ENCODE measurements at places on chromosomes 12 and 14. TPM values are rescaled to one million over a fixed set of nuclear protein-coding genes. Genes with fewer than 3 reads are reported as not detected.

DLK1 gene
- total RNA-seq = 52.3 TPM

AGAP2 gene
- total RNA-seq = 7.8 TPM

NAV3 gene
- total RNA-seq = 2.6 TPM

GLTP gene
- 23.3 TPM for total RNA-seq

PRMT5 gene
- total RNA-seq = 48.7 TPM

OTUB2 gene
- 0.35 TPM for total RNA-seq

MUCL1 gene
- not detected for total RNA-seq

CCDC175 gene
- total RNA-seq = not detected

IL31 gene
- not detected for total RNA-seq

PROX2 gene
- total RNA-seq = not detected

INHBC gene
- total RNA-seq = not detected

AMN gene
- total RNA-seq = 0.14 TPM

PTCSC3 gene
- not detected for total RNA-seq

SPTB gene
- total RNA-seq = 79.4 TPM

SMCO2 gene
- not detected for total RNA-seq

RASAL1 gene
- total RNA-seq = not detected

SLC38A1 gene
- 140 TPM for total RNA-seq

DNA sequence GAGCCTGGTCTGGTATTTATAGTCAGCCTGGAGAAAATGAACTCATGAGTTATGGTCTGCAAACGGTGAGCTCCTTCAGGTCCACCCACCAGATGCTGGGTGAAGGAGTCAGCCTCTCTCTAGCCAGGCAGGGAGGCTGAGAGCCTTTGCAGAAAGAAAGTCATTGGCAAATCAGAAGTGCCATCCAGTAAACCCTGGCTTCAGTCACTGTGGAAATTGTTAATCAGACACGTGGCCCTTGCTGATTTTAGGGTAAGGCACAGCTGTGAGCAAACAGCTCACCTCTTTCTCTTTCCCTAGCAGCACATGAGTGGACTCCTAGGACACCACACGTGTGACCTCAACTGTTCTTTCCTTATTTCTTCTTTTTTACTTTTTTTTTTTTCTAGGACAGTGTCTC, 44.9 kb downstream of the CHST11 start:
- no peak for DNase-seq

DNA sequence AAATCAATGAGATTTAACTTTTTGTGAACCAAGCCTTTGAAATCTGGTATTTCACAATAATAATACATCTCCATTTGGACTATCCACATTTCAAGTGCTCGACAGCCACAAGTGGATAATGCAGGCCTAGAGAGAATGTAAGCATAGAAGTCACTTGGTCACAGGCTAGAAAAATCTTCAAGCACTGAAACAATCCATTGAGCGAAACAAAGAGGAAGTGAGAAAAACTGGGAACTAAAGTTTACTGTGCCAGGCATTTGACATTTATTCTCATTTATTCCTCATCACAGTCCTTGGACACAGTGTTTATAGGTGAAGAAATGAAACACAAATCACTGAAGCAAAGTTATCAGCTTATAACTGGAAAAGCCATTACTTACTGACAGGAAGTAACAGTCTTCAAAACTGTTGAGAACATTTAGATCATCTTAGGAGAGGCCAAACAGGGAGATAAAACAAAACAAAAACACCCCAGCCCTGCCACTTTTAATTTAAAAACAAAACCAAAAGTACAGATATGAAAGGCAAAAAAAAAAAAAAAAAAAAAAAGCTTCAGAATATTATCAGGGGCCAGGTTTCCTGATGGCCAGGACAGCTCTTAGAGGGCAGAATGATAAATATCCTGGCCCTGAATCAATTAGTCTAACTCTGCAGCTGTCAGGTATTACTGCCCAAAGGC, 29.2 kb downstream of the GNS start:
- no peak for DNase-seq

DNA sequence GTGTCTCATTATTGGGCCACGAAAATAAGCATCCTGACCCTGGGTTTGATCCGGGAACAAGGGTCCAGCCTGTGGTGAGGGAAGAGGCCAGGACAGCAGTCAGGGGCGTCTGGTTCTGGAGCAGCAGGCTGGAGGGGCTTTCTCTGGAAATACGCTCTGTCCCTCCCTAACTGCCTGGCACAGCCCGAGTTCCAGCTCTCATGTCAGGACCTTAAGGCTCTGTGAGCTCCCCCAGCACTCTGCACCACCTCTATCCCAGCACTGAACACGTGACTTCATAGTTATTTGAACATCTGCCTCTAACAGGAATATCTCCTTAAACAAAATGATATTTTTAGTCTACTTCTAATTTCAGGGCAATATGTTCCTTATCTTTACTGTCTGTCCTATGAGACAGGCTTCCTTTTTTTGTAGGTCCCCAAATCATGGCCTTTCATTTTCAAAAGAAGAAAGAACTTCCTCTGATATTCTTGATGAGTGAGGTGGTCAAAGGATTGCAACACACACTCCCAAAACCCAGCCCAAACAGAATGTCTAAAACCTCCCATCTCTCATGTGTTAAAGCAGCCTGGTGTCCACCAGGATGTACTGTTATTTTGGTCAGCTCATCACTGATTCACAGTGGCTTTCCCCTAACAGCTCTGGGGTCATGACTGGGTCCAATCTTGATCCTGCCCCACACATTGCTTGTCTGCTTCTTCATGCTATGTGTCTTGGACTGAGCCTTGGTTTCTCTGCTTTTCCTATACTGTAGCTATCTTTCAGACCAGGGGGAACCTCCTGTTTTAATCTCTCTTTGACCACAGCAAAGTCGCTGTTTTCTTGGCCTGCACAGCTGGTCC, 9.7 kb downstream of the AQP6 start:
- no peak for DNase-seq

GRCh38 chr12:12896260-12896659, 4.9 kb downstream of the GPRC5A start:
- no peak for DNase-seq

- DNase-seq = peak; percentile 78
These were observed 95.6 kb downstream of the GAS2L3 start for GRCh38 chr12:100668945-100669536.

DNA sequence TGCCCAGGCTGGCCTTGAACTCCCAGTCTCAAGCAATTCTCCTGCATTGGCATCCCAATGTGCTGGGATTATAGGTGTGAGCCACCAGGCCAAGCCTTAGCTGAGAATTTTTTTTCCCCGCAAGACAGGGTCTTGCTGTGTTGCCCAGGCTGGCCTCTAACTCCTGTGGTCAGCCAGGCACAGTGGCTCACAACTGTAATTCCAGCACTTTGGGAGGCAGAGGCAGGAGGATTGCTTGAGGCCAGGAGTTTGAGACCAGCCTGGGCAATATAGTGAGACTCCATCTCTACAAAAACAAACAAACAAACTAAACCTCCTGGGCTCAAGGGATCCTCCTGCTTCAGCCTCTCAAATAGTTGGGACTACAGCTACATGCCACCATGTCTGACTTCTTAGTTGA, 27.3 kb downstream of the DEPDC4 start:
- no peak for DNase-seq

GRCh38 chr14:92058006-92058917, 18.4 kb upstream of the TRIP11 start:
- no peak for DNase-seq

DNA sequence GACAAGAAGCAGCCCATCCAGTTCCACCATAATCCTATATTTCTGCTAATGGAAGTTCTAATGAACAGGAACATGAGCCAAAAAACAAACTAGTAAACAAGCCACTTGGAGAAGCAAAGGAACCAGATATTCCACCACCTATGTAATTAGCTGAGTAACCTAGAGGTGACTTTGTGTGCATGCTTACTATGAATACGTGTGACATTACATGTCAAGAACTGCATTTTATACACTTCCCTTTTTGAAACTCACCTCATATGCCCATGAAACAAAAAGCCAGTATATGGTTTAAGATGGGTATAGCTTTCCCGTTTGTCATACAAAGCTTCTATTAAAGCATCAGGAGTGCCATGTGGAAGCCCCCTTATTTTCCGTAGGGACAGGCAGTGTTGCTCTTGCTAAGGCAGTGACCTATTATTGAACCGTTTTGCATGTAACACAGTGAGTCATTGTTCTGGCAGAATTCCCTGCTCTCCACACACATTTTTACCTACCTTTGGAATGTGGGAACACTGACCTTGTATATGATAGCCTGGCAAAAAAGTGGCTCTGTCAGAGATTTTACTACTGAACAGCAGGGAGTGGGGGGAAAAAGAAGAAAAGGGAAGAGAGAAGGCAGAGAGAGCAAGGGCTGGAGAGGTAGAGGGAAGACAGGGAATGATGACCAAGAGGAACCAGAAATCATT, 34.8 kb upstream of the FRMD6 start:
- no peak for DNase-seq

DNA sequence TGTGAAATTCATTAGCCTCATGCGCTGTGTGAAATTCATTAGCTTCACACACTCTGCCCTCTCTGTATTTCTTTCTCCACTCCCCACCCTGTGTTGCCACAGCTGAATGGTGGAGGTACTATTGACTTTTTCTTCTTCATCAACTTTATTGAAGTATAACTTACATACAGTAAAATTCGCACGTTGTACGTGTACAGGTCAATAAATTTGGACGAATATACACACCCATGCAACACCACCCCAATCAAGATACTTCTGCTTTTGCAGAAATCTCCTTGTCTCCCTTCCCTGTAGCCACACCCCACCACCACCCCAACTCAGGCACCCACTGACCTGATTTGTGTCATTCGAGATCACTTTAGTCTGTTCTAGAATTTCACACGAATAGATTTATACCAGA, 51.8 kb downstream of the FBXL14 start:
- DNase-seq = no peak

DNA sequence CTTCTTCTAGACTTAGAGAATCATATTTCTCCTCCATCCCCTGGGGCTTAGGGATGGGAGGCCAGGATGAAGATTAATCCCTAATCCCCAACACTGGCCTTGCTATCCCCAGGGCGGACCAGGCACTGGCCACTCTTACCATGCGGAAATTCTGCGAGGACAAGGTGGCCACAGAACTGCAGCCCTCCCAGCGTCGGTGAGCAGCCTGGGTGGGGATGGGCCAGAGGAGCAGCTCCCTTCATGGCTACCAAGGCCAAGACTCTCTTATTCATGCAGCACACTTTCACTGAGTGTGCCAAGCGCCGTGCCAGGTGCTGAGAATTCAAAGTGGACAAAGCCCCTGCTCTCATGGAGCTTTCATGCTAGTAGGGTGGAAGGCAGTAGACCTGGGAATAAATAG, 7.0 kb downstream of the TNS2 start:
- no peak for DNase-seq

- DNase-seq = peak; percentile 81
These were observed 26.2 kb downstream of the GLRX5 start for GRCh38 chr14:95561001-95561412.

DNA sequence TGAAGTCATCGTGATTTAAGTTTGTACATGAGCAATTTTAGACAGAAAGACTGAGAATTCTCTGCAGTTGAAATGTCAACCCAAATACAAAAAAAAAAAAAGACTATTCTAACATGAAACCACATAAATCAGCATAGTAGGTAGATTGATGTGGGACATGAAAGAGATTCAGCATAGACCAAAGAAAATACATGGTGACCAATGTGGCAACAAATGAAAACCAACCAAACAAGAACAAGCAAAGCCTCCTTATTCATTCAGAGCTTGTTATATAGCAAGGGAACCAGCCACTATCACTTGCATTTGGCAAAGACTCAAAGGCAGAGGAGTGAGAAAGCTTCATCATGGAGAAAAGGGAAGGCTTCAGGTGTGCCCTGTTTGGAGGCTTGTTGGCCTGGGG, 144.4 kb upstream of the TMPO start:
- no peak for DNase-seq

DNA sequence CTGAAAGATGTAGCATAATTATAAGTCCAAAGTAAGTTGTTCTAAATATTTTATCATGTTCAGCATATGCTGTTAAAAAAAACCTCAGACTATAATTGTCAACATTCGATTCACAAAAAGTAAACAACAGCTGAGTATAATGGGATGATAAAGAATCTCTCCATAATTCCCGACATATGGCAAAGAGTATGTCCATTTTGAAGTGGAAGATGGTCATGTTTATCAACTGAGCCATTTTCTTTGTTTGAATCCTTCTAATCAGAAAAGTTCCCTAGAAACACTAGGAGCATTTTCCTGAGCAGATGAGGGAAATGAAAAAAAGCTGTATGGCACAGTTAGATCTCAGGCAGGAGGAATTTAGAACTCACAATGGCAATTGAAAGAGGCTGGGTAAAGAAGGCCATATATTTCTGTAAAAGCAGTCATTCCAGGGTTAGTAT, 192.1 kb upstream of the AMIGO2 start:
- no peak for DNase-seq

GRCh38 chr12:64522316-64522715, 70.4 kb downstream of the TBK1 start:
- DNase-seq = no peak

DNA sequence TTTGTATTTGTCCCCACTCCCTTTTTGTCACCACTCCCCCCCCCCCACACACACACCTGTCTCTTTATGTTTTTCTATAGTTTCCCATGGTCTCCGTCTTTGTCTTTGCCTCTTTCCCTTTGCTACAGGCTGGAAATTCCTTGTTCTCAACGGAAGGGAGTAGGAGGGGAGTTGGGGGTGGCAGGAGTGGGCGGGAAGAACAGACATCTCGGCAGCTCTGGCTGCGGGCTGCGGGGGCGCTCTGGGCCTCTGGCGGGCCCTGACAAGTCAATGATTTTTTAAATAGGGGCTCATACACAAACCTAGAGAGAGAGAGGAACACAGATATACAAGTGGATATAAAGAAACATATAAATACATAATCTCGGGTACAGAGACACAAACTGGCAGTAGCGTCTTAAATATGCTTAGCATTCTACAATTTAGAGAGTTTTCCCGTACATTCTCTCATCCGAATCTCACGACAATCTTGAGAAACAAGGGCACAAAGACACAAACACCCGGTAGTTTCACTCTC, 2.4 kb upstream of the NAB2 start:
- no peak for DNase-seq

All from Right ventricle myocardium inferior (tissue), 1 donor.